ENCODE measurements at places on chromosomes 5 and 9.
A peak's percentile ranks its signal among the peaks of the same experiment; 100 is the strongest.

DNA sequence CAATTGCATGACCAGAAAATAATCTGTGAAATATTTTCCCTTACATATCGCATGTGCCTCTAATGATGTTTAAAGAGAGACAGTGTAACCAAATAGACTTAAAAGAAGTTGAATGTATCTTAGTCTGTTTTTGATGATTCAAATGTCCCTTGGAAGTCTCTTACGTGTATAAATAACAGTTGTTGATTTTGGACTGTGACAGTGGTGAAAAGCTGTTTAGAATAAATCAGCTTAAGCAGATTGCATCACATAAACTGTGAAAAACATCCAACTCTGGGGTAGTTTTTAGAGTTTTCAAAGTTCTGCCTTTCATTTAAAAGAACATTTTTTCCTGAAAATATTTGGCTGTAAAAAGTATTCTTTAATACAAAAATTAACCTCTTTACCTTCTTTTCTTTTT, 301.1 kb downstream of the PRR16 start:
- peak; percentile 27 for DNase-seq

DNA sequence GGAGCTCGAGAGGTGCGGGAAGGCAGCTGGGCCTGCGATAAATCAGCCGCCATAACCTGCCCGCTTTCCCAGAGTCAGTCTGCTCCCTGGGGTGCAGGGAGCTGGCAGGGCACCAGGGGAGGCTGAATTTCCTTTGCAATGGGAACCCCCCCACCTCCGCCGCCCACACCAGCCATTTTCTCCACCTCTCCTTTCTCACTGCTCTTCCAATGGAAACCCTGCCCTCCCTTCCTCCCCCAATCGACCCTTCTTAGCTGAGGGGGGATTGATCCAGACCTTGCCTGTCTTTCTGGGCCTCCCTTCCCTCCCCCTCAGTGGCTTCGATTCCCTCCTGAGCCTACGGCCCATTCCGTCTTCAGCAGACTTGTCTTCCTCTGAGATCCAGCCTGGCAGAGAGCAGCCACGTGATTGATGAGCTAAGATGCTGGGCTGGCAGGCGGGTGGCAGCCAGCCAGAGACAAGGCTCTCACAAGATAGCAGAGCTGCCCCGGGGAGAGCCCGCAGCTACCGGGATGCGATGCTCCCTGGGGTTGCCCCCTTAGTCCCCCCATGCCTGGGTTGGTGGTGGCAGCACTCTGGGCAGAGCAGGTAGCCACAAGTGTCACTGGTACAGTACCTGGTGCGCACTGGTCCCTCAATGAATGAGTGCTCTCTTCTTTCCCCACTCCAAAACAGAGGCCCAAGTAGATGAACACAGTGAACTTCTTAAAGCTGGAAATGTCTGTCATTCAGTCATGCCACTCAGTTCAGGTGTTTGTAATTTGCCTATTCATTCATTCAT, 53.7 kb upstream of the FABP6 start:
- peak; percentile 82 for DNase-seq

- DNase-seq = no peak
Observed at GRCh38 chr9:7358876-7359275, 440.7 kb downstream of the DMAC1 start.

DNA sequence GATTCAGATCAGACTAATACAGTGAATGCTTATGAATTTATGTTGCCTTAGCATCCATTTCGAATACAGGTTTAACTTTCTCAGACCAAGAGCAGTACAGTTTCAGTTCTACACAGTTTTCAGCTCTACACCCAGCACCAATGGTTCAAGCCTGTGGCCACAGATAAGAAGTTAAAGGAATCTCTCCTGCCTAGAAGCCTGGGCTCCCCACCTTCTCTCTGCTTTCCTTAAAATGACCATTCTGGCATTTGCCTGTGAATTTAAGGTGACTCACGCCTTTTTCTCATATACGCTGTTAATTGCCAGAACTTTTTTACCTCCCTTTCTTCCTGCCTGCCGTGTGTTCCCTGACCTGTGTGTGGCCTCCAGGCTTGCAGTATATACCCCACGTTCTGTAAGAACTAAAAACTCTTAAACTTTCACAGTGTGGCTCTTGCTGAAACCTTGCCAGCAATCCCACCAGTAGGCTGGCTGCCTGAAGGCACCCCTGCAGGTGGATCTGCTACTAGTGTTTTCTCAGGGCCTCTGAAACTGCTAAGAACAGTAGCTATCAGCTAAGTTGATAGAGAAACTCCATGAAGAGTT, 692.8 kb upstream of the CDH18 start:
- DNase-seq = no peak

GRCh38 chr5:116423141-116423540, 151.5 kb downstream of the SEMA6A start:
- DNase-seq = peak; percentile 56

DNA sequence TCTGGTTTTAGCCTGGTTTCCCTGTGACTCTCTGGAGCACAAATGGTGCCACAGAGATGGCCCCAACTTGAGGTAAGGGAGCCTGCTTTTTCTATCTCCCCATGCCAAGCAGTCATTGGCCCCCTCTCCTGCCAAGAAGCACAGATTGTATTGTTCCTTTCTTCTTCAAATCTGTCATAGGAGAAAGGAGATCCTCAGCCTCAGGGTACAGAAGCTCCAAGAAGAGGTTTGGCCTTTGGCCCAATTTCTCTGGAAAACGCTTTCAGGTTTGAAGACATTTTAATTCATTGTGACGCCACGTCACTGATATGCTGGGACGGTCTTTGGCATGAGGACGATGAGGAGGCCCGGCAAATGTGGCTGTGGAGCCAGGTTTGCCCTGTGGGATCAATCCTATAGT, 29.2 kb upstream of the PANK3 start:
- no peak for DNase-seq

GRCh38 chr5:14413331-14413750, 168.3 kb upstream of the OTULINL start:
- DNase-seq = peak; percentile 49
